ENCODE measurements at places on chromosomes 6 and 20.

GRCh38 chr6:22251348-22251747 lies 45.5 kb downstream of the PRL start:
- DNase-seq = no peak

GRCh38 chr6:3751077-3751729 lies at the start of gene PXDC1:
Gene PXDC1 (minus strand): TSS chr6:3751713. CDS start chr6:3751531, 182 bp downstream.
- no peak for DNase-seq

DNA sequence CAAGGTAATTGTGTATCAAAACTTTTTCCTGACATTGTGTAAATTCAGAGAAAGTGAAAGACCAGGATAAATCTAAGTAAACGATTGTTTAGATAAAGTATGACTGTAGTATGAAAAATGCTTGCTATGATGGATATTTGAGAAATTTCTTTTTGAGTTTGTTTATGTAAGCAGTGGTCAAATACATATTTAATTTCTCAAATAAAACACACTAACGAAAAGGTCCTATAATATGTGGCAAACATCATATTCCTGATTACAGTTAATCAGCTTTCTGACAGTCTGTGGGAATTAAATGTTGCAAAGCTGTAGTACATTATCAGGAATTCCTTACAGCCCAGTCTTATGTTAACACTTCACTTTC lies 636.9 kb downstream of the MMUT start:
- DNase-seq = no peak

- DNase-seq = no peak
Measured at GRCh38 chr20:21698494-21699215, 6.8 kb upstream of the PAX1 start.

DNA sequence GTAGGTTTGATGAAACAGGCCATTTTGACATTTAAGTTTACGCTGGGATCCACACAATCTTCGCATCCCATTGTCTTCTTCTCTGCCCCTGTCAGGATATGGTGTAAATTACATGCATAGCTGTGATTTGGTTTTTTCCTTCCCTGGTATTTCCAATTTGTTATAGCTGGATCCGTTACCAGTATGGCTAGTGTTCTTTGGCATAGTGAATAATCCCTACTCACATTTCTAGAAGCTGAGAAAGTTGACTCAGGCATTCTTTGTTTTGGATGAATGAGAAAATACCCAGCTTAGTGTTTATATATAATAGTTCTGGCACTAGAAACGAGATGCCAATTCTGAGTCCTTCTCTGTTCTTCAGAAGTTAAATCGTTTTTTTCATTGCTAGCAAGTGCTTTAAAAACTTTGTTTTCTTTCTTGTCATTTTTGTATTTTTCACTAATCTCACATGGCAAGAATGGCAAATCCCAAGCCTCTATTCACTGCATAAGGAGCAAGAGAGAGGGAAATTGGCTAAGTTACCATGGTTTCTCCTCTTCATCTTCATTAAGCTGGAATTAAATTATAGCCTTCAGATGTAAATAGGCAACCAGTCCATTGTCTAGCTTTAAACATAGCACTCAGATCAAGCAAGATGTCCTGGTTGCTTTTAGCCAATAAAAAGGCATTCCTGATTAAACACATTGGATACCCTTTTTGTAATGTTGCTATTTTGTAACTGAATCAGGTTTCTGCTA lies 91.9 kb upstream of the LAMP5 start:
- DNase-seq = no peak

- DNase-seq = no peak
Measured at GRCh38 chr20:61516346-61517208, 264.5 kb downstream of the CDH4 start.

DNA sequence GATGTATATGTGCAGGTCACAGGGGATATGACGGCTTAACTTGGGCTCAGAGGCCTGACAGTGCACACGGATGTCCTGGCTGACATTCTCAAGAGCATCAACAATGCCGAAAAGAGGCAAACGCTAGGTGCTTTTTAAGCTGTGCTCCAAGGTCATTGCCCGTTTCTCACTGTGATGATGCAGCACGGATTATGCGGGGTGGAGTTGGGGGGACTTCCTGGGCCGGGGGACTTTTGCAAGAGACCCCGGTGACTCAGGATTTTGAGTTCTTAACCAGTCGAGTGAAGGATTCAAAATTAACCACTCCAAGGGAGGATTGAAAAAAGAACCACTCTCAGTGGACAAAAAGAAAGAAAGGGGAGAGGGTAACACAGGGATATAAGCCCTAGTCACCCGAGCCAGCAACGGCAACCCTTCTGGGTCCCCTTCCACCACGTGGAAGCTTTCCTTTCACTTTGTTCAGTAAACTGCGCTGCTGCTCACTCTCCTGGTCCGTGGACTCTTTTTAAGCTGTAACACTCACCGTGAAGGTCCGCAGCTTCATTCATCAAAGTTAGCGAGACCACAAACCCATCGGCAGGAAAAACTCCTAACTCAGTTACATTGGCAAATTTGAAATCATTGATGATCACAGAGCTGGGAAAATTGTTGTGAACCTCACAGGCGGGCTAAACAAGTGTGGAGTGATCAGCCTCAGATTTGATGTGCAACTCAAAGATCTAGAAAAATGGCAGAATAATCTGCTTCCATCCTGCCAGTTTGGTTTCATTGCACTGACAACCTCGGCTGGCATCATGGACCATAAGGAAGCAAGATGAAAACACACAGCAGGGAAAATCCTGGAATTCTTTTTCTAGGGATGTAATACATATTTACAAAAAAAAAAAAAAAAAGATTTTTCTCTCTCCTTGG lies 199.3 kb downstream of the ARID1B start:
- DNase-seq = no peak

GRCh38 chr6:127951172-127951917 lies 50.5 kb upstream of the THEMIS start:
- DNase-seq = no peak

- no peak for DNase-seq
Measured at GRCh38 chr6:143107440-143107839, 46.8 kb downstream of the AIG1 start.

DNA sequence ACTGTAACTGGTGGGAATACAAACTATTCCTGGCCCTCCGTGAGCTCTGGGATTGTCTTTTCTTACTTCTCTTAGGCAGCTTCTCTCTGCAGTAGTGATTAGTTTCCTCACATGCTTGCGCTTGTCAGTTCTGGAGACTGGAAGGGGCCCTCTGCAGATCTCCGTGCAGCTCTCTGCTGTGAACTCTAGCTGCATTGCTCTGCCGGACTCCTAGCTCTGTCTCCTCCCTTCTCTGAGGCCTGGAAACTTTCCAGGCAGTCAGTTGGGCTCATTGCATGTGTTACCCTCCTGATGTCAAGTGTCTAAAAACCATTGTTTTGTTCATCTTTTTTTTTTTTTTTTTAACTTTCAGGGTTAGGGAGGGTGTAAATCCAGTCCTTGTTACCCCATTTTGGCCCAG lies 102.3 kb downstream of the CTNNBL1 start:
- no peak for DNase-seq

DNA sequence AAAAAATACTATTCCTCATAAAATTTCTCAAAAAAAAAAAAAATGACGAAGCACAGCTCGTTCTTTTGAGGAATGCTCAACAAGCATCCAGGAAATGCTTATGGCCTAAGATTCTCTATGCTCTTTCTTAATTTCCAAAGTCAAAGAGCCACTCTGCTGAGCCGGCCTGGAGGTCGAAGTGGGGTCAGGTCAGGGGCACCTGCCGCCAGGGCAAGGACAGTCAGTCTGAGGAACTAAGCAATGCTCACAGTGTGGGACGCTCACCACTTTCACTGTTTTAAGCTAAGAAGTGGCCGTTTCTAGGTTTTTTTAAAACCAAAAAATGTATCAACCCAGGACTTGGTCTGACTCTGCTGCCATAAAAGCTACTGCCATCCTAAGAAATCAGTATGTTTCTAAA lies 17.3 kb downstream of the YTHDF1 start:
- no peak for DNase-seq

DNA sequence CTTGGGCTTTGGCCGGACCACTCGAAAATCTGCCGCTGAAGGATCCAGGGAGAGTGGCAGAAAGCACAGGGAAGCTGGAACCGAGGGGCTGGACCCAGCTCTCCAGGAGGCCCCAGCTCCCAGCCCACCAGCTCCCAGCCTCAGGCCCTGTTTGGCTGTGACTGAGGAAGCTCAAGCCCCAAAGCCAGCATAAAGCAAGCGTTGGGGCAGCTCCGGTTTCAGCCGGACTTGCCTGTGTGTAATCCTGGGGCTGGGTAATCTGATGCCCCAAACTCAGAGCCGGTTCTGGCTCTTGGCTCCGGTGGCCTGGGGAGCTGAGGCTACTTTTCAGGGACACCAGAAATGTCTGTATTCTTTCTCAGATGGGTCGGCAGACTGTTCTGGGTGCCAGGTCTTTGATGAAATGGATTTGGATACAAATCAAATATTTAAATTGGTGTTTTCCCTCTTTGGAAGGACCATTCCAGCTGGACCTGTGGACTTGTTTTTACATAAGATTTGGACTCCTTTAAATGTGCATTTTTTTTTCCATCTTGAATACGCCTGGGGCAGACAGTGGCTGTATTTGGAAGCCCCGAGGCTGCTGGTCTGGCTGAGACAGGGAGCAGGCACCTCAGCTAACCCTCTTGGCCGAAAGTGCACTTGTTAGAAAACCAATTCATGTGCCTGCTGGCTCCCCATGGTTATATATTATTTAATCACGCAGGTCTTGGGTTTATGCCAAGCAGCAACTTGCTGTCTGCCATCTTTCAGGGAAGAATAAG lies 29.7 kb downstream of the RPP40 start:
- DNase-seq = no peak

DNA sequence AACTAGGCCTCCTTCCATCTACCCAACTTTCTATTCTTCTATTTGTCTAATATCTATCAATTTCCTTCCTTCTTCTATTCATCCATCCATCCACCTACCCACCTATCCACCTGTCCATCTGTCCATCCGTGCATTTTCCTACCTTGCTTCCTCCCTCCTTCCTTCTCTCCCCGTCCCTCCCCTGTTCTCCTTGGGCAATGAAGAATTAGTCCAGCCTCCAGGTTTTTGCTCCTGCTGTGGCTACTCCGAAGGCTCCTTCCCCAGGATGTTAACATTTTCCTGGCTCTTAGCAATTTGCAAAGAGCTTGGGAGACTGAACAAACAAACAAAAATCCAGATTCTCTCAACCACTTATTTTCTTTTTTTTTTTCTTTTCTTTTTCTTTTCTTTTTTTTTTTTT lies 81.6 kb downstream of the KCNB1 start:
- DNase-seq = no peak

- DNase-seq = no peak
Measured at GRCh38 chr20:40892642-40893041, 136.0 kb upstream of the TOP1 start.

GRCh38 chr6:95998133-95998532 lies 17.6 kb upstream of the FUT9 start:
- DNase-seq = no peak

DNA sequence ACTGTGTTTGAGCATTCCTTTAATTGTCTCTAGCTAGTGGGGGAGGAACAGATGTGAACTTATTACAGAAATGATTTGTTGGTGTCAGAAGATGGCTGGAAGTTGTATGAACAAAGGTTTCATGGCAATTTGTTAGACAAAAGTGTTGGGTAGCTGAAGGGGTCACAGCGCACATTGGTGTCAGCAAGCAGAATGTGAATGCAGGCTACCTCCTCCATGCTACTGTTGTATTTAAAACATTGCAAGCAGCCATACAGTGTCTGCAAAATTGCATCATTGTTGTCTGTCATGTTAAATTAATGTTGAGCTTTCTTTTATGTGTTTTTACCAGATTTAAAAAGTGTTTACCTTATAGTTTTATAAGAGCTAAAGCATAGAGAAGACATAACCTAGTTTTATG lies 6.2 kb downstream of the LRRC1 start:
- no peak for DNase-seq

DNA sequence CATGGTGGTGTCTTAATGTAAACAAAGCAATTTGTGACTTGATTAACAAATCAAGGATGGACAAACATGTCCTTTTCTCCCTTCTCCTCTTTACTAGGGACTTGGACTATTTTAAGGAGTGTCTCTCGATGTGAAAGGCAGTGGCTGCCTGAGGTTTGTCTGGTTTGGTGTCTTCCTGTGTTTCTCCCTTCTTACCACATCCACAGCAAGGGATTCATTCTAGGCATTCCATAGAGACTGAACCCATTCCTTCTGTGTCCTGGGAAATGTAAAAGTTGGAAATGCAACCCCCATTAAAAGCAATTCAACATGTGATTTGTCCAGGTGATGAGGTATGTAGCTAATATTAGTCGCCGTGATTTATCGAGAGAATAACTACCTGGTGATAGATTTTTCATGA lies 15.9 kb downstream of the NRN1 start:
- no peak for DNase-seq

- DNase-seq = no peak
Measured at GRCh38 chr20:17648791-17649730, 33.0 kb downstream of the RRBP1 start.

GRCh38 chr20:45305262-45305661 lies 1.4 kb upstream of the RBPJL start:
- DNase-seq = no peak

- no peak for DNase-seq
Measured at GRCh38 chr6:130161683-130162404, 60.9 kb downstream of the SAMD3 start.

DNA sequence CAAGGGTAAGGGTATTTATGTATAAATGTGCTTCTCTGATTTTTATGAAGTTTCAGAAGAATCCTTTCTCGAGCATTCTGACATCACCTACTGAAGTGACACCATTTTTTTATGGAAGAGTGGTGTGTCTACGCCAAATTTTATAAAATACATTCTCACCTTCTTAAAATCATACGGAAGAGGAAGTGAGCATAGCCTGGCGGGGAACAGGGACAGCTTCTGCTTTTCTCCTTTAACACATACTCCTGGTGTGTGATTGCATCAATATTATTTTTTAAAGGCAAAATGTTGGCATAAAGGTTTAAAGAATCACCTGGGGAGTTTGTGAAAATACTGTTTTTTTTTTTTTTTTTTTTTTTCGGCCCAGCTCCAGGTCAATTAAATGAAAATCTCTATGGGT lies 733.6 kb upstream of the MAN1A1 start:
- DNase-seq = no peak

GRCh38 chr6:64146094-64146493 lies 510.5 kb downstream of the PHF3 start:
- DNase-seq = no peak

DNA sequence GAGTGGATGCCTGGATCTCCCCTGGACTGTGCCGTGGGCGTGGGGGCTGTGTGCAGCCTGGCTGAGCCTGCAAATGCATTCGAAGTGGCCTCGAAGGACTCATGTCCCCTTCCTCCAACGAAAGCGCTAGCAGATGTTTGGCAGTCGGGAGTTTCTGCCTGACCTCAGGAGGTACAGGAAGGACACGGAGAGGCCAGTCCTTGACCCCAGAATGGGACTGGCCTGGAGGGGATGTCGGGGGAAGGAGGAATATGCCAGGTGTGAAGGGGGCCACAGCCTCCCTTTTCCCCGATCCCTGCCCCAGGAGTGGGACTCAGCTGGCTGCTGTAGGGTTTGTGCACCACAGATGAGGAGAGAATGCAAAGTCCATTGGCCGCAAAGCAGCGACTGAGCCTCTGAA lies 45.6 kb downstream of the APCDD1L start:
- DNase-seq = no peak

Measured in NCI-H1694 (cell line).